Neuronal stem cell (in vitro differentiated cells): ENCODE measurements at places on chromosomes 7 and 10.

GRCh38 chr7:139153832-139154231, 44.3 kb upstream of the ZC3HAV1 start:
- no peak for DNase-seq

GRCh38 chr10:6068422-6068821, 6.3 kb upstream of the IL2RA start:
- no peak for DNase-seq

GRCh38 chr7:106239406-106239805, 45.4 kb downstream of the NAMPT start:
- DNase-seq, result no peak

- DNase-seq, result no peak
Observed at GRCh38 chr7:12092499-12093130, 118.5 kb upstream of the TMEM106B start.

DNA sequence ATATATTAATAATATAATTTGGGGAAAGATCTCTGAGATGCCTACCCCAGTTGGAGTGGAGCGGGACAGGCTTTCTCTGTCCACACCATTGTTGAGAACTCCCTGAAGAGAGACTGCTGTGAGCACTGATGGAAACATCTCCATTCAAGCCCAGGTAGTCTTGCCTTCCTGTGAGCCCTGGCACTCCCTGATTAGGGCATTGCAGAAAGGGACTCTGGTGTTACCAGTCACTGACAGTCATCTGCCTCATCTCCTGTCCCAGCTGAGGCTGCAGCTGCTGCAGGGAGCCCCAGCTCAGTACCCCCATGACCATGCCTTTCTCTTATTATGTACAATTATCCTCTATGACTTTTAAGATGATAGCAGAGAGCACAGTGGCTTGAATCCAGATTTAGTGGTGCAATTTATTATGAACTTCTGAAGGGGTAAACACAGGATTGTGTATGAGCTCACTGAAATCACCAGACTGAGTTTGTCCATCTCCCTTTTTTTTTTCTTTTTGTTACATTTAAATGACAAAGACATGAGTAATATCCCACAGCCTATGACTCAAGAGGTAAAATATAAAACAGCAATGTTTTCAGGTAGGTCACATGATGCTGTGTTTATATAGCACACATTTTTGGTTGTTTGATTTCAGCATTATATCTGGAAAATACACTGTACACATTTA, 236.9 kb downstream of the SLC25A13 start:
- no peak for DNase-seq

DNA sequence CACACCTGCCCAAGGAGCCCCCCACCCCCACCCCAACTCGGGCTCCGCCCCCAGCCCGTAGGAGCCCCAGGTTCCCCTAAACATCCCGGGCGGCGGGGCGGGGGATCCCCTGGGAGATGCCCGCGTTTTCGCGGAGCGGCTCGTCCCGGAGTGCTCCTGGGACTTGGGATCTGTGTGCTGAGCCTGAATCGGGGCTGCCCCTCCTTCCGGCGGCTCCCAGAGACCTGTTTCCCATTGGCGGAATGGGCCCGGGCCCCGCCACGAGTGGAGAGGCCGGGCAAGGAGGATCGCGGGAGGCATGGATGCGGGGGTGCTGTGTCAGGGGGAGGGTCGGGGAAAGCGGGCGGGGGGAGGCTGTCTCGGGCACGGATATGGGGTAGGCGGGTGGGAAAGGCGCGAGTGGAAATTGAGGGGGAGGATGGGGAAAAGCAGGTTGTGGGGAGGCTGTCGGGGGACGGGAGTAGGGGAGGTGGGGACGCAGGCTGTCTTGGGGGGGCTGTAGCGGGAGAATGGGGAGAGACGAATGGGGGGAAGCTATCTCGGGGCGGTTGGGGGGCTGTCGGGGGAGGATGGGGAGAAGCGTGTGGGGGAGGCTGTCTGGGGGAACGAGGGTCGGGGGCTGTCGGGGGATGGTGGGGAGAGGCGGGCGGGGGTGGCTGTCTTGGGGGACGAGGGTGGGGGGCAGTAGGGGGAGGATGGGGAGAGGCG, 572 bp upstream of the BHLHA15 start:
- no peak for DNase-seq

GRCh38 chr10:29435809-29436501, 147.1 kb downstream of the LYZL1 start:
- DNase-seq, result no peak

DNA sequence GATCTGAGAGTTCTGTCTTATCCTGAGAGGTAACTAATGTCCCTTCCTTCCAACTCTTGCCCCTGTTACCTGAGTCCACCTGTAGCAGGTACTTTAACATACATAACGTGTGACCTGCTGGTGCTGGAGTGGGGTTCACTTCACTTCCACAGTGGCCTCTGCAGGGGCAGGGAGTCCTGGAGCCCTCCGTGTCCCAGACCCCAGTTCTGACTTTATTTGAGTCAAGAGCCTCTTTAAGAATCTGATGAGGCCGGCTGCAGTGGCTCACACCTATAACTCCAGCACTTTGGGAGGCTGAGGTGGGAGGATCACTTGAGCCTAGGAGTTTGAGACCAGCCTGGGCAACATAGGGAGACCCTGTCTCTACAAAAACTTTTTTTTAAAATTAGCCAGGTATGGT, 117.0 kb upstream of the RET start:
- DNase-seq, result no peak

GRCh38 chr10:13732465-13732881, 145.7 kb downstream of the PRPF18 start:
- no peak for DNase-seq

DNA sequence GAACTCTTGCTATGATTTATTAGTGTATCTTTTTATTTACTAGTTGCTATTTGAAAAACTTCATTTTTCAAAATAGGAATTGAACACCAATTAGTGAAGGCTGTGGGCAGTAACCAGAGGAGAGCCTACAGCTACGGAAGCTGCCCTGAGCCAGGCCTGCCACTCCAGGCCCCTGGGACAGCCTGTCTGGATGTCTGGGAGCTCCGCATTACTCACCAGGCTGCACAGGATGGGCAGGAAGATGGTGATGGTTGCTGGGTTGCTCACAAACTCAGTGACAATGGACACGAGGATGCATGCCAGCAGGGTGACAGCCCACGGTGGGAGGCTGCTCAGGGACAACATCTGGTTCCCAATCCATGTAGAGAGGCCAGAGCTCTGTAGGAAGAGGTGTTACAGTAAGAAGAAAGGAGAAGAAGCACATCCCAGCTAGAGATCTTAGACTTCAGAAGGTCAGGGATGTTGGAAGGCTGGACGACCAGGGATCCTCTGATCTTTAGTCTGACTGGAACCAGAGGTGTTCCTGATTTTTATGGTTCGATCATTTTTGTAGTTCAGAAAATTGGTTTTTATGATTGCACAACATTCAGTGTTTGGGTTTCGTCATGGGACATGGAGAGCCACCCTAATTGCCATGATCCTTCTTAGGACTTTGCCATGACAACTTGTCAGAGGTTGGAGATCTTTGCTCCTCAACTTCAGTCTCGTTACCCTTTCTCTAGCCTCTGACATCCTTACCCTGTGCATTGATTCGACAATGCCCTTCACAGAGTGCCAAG, 23.2 kb downstream of the STMP1 start:
- DNase-seq, result no peak

DNA sequence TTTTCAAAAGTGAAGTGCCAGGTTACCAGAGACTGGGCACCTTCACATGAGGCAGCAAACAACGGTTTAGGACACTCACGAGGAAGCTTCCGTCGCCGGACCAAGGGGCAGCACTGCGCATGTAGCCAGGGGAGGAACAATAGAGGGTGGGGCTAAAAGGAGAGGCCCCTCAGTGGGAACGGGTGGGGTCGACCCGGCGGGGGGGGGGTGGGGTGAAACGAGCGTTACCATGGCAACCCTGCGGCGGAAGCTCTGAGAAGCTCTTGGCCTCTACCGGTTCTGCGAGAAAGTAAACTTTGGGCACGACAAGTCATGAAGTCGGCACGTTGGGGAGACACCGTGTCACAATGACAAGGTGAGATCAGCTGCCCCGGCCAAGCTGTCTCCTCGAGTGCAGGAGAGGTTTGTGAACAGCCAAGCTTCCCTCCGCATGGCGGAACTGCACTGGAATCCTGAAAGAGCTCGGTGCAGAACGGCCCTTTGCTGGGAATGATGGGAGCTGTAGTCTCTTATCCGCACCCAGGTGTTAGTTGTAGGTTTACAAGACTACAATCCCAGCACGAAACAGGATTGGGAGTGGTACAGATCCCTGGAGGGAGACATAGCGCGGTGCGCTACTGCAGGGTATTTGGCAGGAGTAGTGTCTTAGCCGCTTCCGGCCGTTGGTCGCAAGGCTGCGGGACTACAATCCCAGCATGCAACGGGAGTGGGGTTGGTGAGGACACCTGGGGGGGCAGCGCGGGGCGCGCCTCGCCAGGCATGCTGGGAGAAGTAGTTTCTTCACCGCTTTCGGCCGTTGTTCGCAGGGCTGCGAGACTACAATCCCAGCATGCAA, 72.8 kb upstream of the ZNF722 start:
- no peak for DNase-seq

- DNase-seq, result peak; percentile 64
Observed at GRCh38 chr10:13440185-13441061, 88.4 kb downstream of the BEND7 start.

DNA sequence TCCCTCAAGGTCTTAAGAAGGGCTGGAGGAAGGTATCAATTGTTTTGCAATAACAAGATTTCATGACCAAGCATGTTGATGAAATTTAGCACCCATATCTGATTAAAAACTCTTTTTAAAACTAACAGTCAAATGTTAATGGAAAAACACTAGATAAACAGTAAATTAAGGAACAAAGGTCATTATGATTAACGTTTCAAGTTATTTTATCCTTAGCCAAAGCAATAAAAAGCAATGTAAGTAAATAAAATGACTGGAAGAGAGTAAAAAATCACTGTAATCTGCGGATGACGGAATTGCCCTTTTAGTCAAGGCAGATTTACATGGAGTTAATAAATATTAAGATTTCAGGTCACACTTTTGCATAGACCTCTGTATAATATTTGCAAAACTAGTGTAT, 179.5 kb upstream of the KLF6 start:
- DNase-seq, result no peak

GRCh38 chr10:10462151-10462941, 555.3 kb upstream of the CELF2 start:
- DNase-seq, result no peak

- no peak for DNase-seq
Observed at GRCh38 chr7:108340856-108341411, 115.3 kb downstream of the NRCAM start.

DNA sequence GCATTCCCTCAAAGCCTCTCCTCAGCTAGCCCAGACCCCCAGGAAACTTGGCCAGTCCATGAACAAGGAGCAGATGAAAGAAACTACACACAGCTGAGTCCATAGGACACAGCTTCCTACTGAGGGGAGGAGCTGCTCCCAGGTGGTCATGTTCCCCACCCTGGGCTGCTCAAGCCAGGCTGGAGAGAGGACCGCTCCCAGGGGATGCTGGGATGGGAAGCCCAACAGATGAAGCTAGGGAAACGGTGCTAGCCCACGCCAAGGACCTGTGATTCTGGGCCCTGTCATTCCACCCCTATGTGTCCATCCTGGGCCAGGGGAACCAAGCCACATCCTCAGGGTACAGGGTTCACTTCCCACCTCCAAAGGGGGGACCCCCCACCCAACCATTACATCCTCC, 19.0 kb downstream of the KCNH2 start:
- no peak for DNase-seq

DNA sequence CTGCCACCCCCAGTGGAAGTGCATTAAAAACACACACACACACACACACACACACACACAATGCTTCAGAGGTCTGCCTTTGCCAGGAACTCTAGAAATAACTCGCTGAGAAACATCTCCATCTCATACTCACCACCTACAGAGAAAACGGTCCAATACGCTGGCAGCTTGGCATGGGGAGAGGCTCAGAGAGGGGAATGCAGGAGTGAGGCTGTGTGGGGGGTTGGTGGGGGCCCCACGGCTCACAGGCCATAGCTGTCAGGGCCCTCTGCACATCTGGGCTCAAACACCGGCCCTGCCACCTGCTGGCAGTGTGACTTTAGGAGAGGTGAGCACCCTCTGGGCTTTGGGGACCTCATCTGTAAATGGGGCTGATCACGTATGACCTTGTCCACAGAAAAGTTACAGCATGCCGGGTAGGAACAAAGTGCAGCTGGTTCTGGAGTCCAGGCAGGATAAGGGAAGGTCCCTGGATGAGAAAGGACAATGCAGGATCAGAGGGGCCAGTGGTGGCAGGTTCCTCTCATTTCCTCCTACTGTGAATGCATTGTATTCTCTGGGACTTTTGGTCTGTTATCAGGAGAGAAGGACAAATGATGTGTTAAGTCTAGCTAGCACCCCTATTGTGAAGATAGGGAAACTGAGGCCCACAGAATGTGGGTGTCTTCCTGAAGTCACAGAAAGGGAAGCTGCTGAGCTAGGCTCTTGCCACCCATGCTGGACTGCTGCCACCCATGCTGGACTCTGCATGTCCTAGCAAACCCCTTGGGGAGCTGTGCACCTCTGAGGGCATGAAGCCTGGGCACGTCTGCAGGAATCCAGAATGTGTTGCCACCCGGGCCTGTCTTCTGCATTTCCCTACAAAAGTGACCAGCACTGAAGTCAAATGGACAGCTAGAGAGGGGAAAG, 404.6 kb downstream of the RPS24 start:
- no peak for DNase-seq

- DNase-seq, result no peak
Observed at GRCh38 chr10:13453896-13454295, 74.9 kb downstream of the BEND7 start.

DNA sequence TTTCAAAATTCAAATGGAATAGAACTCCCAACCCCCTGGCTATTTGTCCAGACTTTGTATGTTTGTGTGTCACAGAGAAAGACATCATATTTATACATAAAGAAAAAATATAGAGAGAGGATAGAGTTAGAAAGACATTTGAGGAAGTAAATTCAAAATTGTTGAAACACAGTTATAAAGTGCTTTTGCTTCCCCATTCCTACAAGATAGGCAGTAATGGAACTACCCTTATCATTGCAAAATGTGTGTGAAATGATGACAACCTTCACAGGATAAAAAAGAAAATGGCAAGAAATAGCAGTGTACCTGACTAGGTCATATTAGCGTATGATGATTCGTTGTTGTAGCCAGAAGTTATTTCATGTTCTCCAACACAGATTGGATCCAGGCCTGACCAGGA, 63.1 kb downstream of the FZD1 start:
- no peak for DNase-seq

GRCh38 chr10:130986846-130987245, 324.7 kb downstream of the TCERG1L start:
- DNase-seq, result no peak

DNA sequence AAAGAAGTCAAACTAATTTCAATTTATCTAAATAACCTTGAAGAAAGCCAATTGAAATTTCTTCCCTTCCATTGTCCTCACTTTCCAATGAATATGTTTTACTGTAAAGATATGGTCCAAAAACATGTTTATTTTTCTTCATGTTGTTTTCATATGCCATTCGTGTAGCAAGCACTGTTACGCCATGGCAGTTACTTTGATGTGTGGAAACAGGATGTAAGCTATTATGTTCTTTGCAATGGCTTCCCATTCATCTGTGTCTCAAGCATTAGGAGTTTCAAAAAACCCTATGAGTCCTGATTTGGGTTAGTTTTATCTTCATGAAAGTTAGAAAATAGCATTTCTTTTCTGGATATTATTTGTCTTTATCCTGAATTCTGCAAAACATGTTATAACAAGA, 31.0 kb downstream of the GPR141 start:
- no peak for DNase-seq

DNA sequence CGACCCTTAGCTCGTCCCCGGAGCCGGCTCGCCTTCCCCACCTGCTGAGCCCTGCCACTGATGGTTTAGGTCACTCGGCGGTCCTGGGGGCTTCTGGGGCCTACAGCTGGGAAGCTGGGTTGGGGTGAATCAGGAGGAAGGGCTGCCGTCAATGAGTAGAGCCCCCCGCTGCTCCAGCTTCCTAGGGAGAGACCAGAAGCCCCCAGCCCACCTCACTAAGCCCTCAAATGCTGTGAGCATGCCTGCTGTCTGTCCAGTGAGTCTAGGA, 495.6 kb upstream of the FOXK1 start:
- DNase-seq, result no peak
